ENCODE measurements at places on chromosomes 11 and 22. TPM values are rescaled to one million over a fixed set of nuclear protein-coding genes. Genes with fewer than 3 reads are reported as not detected.
A peak's percentile ranks its signal among the peaks of the same experiment; 100 is the strongest.

DNA sequence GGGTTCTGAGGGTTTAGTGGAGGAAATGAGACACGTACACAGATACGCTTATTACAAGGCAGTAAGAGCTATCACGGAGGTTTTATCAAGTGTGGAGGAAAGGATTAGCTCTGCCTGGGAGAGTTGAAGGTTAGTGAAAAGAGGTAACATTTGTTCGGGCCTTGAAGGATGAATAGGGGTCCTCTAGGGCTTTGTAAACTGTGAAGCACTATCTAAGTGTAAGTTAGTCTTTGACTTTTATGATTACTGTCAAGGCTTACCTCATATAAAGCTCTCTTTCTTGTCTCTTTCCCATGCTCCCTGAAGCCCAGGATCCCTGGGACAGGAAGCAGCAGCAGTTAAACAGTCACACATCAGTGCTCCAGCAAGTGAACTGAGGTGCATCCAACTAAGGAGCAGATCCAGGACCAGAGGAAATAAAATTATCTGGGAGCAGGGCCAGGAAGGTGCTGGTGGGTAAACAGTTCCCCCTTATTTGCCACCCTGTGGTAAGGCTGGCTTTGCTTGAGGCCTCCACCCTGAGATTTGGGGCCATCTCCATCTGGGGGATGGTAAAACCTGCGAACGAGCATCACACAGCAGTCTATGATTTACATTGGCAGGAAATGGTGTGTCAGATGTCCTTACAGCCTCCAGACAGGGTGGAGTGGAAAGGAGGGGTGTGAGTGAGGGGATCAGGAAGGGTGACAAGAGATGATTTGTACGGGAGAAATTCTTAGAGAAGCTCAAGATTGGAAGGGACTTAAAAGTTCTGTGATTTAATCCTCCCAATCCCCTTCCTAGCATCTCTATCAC, 27.2 kb downstream of the GVQW3 start:
- H3K36me3 ChIP-seq = no peaks in the 10 kb centered on the region
- H3K4me3 ChIP-seq = no peak overlapping the region
- no peaks in the 10 kb centered on the region for H3K4me1 ChIP-seq
- H3K27ac ChIP-seq = no peak overlapping the region

DNA sequence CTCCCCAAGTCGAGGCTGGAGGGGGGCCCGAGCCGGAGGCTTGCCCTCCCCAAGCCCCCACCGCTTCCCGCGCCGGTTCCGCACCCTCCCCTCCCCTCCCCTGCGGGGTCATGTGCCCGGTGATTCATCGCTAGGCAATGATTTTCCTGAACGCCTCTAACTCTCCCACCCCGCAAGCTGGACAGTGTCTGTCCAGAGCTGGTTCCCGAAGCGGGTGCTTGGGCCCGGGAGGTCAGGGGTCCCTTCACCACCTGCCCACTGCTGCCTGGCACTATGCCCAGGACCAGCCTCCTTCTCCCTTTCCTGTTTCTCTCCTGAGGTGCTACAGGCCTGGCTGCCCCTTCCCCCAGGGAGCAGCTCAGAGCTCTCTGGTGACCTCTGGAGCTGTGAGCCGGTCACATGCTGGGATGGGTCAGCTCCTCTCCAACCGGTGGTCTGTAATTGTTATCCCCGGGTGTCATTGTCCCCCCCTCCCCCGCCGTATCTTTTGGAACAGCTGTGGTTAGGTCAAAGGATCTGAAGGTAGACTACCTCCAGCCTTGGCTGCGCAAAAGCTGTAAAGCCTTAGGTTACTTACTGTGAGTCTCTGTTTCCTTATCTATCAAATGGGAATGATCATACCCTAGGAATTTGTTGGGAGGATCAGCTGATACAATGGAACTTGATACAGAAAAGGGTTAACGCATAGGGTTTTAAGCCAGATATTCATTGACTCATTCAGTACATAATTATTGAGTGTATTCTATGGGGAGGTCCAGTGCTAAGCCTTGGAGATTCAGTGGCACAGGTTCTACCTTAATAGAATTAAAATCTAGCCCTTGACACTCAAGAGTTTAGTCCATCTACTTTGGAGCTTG, 753 bp downstream of the STX3 start:
- peak overlapping the region; percentile 59 for H3K27ac ChIP-seq
- H3K4me1 ChIP-seq = peaks cover 16% of the 10 kb centered on the region

- H3K27me3 ChIP-seq = no peaks in the 10 kb centered on the region
- H3K4me1 ChIP-seq = 0 out of 2 replicates have a peak, but pooled peaks cover 6% of the 10 kb centered on the region
- no peak overlapping the region for H3K4me3 ChIP-seq
- H3K36me3 ChIP-seq = no peaks in the 10 kb centered on the region
- DNase-seq = no peak
Measured at GRCh38 chr22:25663654-25664053, 78.3 kb upstream of the MYO18B start.

DNA sequence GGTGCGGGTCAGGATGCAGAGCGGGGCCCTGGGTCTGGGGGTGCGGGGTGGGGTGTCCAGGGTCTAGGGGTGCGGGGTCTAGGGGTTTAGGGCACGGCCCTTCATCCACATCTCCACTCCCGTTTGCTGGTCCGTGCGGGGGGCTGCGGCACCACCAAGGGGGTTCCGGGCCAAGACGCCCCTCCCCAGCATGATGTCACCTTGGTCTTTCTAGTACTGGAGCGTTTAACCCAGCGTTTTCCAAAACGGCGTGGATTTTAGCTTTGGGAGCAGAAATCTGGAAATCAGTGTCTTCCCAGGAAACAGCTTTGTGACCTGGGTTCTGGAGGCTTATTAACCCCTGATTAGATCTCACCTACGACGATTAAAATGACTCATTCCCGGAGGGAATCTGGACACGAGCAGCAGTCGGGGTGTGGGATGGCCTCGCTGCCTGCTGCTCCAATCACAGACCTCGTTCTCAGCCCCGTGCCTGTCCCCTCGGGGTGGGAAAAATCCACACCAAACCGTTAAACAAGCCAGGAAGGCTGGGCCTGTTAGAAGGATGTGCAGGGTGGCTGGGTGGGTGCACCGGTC, 759 bp downstream of the AP2A2 start:
- no peaks in the 10 kb centered on the region for H3K27me3 ChIP-seq
- peak overlapping the region; percentile 87 for H3K4me3 ChIP-seq
- H3K27ac ChIP-seq = no peak overlapping the region

- peaks cover 31% of the 10 kb centered on the region for H3K4me1 ChIP-seq
- H3K27ac ChIP-seq = peak within 1 kb of the TSS; percentile 99
- peak within 1 kb of the TSS; percentile 98 for H3K4me3 ChIP-seq
- DNase-seq = peak; percentile 96
- H3K36me3 ChIP-seq = peaks cover 45% of the 10 kb centered on the region
- no peaks in the 10 kb centered on the region for H3K27me3 ChIP-seq
Measured at GRCh38 chr22:39319284-39320022, at the start of gene RPL3. TSS of gene RPL3 (minus strand) at chr22:39319623. CDS start at chr22:39319597, 26 bp downstream.

GRCh38 chr22:23079240-23079768, 9.0 kb downstream of the GNAZ start:
- H3K36me3 ChIP-seq = no peaks in the 10 kb centered on the region
- H3K4me3 ChIP-seq = no peak overlapping the region
- no peaks in the 10 kb centered on the region for H3K4me1 ChIP-seq
- no peaks in the 10 kb centered on the region for H3K27me3 ChIP-seq
- no peak overlapping the region for H3K27ac ChIP-seq

KDM4E gene
- total RNA-seq = not detected

TMEM132A gene
- total RNA-seq = 51.9 TPM

RAB39A gene
- 26.3 TPM for total RNA-seq

HTR3B gene
- total RNA-seq = not detected

DNAJB7 gene
- not detected for total RNA-seq

NOX4 gene
- total RNA-seq = 2.6 TPM

RAG2 gene
- total RNA-seq = not detected

All from GM23338 (cell line).